ENCODE measurements at places on chromosomes 5 and 9.

DNA sequence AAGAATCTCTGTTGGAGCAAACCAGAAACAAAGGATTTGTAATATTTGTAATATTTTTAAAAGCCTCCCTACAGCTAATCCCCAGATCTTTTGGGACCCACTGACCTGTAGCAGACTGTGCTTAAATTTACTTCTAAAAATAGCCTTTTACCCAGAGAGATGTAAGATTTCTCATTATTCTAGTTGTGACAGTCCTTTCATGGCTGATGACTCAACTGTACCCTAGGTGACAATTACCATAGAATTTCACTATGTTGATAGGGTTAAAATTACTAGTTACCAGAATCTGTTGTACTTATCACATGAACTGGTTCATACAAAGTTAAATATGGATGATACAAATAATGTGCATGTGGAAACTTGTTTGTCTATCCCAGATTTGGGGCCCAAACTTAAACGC, 543.9 kb upstream of the SEMA6A start:
- no peak for DNase-seq

GRCh38 chr9:7984203-7984602, 184.6 kb upstream of the DMAC1 start:
- no peak for DNase-seq

DNA sequence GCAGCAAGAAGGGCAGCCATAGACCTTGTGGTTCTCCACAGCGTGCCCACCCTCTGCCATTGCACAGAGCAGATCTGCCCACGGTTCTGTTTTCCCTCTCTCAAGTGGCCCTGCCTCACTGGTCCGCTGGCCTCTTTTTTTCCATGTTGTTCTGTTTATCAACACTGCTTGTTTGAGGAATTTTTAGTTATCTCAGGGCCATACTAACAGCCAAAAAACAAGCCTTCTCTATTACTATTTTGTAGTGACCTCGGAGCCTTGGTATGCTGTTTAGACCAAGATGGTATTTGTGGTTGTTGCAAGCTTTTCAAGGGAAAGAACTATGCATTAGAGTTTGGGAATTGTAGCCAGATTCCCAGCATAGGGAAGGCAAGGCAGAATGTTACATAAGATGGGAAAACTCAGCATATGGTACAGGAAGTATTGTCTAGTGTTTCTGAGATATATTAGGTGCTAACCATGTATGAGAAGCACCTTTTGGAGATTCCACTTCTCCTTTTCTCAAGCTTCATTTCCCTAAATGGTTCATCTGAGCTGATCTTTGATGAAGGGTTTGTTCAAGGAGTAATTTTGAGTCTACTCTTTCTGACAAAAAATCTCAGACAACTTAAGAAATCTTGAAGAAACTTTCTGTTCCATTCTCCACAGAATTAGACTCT, 54.3 kb downstream of the NUP214 start:
- peak; percentile 21 for DNase-seq

GRCh38 chr9:132169672-132170392, 8.0 kb downstream of the NTNG2 start:
- DNase-seq: no peak

GRCh38 chr9:8627976-8628679, 828.5 kb upstream of the DMAC1 start:
- DNase-seq: no peak

All from fibroblast of the conjunctiva (primary cell).